ENCODE measurements at places on chromosomes 12 and 14.

- DNase-seq: no peak
Measured at GRCh38 chr14:36625014-36625413, 36.6 kb upstream of the PAX9 start.

DNA sequence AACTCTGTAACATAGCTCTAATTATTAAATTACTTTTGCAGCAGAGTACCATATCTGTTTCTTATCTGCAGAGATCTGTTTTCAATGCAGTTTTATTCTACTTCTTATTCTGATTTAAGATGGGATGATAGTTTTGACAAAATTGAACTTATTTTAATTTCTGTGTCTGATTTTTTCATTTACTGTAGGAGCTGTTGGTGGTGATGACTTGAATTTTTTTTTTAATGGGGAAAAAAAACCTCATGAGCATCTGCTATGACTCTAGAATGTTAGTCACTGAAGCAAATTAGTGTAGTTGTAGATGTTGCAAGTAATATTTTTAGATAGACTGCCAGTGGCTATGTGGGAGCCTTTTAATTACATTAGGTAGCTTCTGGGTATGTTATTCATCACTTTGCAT lies 23.4 kb downstream of the DNM1L start:
- DNase-seq: no peak

- peak; percentile 38 for DNase-seq
Measured at GRCh38 chr14:100140452-100141078, 18.9 kb downstream of the DEGS2 start.

DNA sequence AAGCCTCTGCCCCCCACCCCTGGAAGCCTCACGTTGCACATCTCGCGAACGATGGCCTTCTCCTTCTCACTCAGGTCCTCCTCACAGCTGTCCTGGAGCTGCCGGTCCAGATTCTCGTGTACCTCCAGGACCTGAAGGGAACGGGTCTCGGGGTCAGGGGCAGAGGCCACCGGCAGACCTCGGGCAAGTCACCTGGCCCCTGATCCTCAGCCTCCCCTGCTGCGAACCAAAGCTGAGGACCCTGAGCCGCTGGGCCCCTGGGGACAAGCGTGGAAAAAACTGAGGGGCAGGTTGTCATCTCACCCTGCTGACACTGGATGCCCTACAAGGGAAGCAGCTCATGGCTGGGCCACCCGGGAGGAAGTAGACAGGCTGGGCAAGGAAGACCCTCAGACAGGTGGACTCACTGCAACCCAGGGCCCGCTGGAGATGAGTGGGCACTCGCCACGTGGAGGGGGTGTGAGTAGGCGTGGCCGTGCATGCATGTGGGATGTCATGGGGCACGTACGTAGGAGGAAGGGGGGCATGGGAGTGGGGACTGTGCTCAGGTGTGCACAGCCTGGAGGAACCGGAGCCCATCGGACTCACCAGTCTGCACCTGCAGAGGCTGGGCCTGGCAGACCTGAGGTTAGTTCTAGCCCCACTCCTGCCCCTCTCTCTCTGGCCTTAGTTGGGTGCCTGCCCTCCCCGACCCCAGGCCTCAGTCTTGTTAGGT lies 35.1 kb downstream of the CCNK start:
- no peak for DNase-seq

GRCh38 chr12:6903722-6904121 lies 900 bp upstream of the LRRC23 start:
- DNase-seq: no peak

DNA sequence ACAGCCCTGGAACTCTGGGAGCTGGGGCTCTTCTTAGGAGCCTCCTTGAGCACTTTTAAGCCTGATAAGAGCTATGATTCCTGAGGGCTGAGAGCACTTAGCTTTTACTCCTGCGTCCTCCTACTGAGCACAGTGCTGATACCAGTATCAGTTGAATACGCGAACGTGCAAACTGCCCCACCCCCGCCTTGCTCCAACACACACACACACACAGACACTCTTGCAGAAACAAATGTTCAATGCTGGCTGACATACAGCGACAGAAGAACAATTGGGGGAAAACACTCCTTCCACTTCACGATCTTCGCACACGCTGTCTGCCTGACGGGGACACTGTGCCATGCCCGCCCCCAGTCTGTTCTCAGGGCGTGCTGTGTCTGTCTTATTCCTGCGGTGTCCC lies 57.2 kb upstream of the DLK1 start:
- no peak for DNase-seq

- no peak for DNase-seq
Measured at GRCh38 chr14:68669111-68669511, 123.8 kb downstream of the ZFP36L1 start.

DNA sequence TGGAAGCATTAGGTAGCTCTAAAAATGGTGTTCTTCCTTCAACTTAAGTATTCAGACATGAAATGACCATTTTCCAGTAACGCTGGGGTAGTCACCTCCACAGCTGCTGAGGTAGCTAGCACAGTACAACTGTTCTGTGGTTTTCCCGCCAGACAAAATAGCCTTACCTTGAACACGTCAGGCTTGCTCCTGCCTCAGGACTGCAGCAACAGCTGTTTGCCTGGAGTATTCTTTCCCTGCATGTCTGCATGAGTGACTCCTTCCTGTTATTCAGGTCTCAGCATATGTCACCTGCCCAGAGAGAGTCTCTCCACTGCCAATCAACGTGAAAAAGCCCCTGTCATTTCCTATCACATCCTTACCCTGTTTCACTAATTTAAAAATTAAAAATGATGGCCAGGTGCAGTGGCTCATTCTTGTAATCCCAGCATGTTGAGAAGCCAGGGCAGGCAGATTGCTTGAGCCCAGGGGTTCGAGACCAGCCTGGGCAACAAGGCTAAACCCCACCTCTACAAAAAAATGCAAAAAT lies 37.9 kb downstream of the WDR89 start:
- no peak for DNase-seq

DNA sequence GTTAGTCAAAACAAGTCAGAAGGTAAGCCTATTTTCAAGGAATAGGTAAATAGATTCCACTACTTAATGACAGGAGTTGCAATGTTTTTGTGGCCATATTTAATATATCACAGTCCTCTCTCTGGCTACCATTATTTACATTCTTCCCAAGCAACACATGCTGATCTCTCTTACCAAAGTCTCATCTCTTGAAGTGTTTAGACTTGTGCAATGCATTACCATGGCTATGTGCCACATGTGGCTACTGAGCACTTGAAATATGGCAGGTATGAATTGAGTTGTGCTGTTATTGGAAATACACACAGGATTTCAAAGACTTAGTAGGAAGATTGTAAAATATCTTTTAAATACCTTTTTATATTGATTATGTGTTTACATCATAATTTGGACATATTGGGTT lies 262.4 kb upstream of the PDE3A start:
- no peak for DNase-seq

- no peak for DNase-seq
Measured at GRCh38 chr12:88300931-88301330, 158.8 kb downstream of the TMTC3 start.

DNA sequence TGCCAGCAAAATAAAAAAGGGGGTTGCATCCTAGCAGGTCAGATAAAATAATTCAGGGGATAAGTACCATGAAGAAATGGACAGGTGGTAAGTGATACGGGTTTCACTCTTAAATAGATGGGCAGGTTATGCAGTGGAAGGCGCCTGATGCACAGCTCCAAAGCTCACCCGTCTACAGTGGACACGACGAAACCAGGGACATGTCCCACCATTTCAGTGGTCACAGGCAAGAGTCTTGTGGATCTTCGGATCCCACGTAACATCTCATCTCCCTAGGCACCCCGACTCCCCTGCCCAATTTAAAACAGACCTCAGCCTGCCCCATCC lies 60.5 kb downstream of the DDX51 start:
- DNase-seq: no peak

- no peak for DNase-seq
Measured at GRCh38 chr14:76908834-76909233, 82.6 kb downstream of the LRRC74A start.

DNA sequence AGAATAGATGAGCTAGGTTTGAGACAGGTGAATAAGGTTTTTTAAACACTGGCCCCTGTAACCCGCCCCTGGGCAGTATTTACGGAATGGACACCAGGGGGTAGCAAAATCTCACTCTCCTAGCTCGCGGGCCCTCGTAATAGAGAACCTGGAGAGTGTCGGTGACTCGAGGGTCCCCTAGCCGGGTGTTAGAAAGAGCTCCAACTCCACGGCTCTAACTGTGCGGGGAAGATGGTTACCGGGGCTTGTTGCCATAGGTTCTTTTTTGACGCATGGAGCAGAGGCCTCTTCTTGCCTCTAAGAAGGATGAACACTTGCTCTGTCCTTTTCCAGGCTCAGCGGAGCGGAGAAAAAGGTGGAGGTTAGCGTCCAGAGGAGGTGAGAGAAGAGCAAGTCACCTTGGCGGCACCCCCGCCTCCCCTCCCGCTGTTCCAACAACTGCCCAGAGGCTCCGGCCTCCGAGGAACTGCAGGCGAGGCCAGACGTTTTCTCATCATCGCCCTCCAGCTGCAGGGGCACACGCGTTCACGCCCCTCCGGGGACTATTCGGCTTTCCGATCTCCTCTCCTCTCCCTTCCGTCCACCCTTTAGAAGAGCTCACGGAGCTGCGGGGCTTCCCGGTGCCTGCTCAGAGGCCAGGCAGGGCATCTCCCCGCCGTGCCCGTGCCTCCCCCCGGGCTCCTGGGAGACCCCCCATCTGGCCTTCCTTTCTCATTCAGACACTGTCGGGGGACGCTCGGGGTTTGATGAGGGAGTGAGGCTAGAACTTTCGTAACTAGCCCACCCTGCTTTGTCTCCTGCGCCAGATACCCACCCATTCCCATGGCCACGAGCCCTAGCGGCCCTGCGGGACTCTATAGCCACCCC lies 1.4 kb upstream of the ARHGEF40 start:
- DNase-seq: peak; percentile 61

- DNase-seq: no peak
Measured at GRCh38 chr12:4526923-4527546, 11.7 kb upstream of the RAD51AP1 start.

DNA sequence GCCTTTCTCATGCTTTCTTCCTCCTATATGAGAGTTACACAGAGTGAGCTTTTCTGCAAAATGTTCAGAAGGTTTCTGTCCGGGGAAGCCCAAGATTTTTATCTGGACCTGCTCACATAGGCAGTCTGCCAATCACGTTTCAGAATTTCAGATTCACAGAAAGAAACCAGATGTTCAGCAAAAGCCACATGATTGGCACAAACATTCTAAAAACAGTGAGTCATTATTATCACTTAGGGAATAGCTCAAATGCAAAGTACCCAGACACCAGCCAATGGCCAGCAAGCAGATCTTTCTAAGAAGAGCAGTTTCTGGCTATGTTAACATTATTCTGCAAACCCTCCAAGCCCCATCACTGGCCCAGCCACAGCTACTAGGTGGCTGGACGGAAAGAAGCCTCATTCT lies 1558.5 kb upstream of the TMEM132C start:
- DNase-seq: no peak

DNA sequence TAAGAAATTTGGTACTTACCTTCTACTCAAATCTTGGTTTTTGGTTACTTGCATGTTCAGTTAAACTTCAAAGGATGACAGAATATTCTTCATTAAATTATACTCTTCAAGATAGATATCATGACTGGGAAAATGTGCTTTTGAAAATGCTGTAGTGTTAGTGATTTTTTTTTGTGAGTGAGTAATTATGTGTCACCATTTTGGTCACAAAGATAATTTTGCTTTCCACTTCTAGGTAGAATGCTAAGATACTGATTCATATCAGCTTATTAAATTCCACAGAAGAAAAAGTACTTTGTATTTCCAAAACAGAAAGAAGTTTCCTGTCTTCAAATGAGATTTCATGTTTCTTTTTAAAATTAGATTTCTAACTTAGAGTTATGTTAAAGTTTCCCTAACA lies 61.2 kb downstream of the ATXN7L3B start:
- DNase-seq: no peak

DNA sequence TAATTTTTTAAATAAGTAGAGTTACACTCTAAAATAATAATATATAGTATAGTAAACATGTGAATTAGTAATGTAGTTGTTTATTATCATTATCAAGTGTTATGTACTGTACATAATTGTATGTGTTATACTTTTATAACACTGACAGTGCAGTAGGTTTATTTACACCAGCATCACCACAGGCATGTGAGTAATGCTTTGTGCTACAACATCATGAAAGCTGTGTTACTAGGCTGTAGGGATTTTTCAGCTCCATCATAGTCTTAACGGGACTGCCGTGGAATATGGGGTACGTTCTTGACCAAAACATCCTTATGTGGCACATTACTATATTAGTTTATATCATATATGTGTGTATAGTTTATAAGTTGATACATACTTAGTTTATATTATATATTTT lies 8.6 kb downstream of the FNTB start:
- DNase-seq: no peak

DNA sequence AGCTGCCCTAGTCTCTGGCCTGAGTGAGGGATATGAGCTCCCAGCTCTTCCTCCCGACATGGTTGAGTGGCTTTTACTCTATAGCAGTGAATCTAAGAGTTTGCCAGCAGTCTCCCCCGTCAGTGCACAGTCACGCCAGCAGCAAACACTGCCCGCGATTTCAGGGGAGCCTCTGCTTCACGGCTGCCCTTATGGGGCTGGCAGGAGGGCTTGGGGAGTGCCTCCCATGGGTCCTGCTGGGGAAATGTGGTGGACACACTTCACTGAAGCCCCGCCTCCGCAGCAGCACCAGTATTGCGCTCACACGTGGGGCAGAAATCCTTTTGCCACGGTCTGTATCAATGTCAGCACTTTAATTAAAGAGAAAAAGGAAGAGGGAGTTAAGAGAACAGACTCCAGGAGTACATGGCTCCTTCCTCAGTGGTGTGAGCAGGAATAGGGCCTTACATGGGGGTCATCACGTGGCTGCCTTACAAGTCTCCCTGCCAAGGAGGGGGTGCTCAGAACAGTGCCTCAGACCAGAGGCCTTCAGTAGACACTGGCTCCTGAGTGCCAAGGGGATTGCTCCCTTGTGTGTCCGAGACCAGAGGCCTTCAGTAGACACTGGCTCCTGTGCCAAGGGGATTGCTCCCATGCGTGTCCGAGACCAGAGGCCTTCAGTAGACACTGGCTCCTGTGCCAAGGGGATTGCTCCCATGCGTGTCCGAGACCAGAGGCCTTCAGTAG lies 55.7 kb downstream of the SFSWAP start:
- DNase-seq: no peak

DNA sequence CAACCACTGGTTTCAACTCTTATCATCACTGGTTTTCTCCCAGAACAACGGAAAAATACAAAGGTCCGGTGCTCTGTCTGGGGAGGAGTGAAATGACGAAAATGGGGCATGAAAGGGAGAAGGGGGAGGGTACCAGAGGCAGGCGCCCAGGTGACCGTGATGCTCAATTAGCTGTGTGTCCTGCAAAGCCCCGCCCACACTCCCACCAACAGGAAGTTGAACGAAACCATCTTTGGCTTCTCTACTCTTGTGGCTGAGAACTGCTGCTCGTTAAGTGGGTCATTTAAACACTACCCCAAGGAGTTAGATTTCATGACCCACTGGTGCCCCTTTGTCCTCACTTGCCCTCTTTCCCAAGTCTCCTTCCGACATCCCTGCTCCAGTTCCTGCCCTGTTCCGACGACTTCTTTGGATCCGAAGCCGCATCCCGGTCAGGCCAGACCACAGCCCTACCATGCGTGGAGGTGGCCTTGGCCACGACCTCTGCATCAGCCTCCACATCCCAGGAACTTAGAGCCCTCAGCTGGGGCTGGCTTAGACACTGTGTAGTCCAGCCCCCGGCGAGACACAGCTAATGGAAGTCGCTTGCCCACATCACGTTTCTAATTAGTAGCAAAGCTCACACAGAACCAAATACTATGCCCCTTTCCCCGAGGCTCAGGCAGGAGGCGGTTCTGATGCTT lies 11.4 kb upstream of the LRTM2 start:
- DNase-seq: no peak

- DNase-seq: no peak
Measured at GRCh38 chr12:91680864-91681263, 464.8 kb downstream of the BTG1 start.

GRCh38 chr12:33752854-33753253 lies 269.4 kb upstream of the ALG10 start:
- no peak for DNase-seq
